OCI-M1 (cell line): ENCODE measurements at places on chromosomes 5 and 9.

GRCh38 chr5:90534922-90535321 is 5.5 kb upstream of the LYSMD3 start:
- DNase-seq, result no peak

- DNase-seq, result no peak
Observed at GRCh38 chr9:109441296-109441695, 56.8 kb downstream of the PTPN3 start.

DNA sequence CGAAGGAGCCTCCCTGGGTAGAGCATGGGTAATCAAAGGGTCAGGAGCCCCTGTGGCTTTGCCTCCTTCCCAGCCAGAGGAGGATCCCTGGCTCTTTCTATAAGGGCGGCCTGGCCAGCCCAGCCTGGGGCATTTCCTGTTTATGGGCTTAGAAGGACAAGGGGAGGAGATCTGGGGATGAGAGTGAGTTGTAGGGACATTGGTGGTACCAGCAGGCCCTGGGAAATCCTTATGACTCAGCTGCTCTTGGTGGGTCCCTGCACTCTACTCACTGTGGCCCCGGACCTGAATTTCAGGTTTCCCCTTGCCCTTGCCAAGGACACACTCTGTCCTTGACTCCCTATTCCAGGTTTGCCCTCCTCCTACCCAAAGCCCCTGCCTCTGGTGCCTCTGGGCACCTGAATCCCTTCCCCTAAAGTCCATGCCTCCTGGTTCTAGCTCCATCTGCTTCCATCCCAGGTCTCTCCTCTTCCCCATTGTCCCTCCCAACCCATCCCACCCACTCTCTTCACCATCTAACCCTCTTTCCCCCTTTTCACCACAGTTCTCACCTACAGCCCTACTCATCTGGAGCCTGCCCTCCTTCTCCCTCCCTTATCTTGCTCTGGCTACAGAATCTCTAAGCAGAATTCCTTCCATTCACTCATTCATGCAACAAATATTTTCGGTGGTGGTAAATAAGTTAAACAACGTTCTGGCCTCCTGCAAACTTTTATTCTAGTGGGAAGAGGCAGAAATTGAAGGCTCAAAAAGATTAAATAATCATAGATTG is 34.9 kb downstream of the PCDH1 start:
- DNase-seq, result no peak

DNA sequence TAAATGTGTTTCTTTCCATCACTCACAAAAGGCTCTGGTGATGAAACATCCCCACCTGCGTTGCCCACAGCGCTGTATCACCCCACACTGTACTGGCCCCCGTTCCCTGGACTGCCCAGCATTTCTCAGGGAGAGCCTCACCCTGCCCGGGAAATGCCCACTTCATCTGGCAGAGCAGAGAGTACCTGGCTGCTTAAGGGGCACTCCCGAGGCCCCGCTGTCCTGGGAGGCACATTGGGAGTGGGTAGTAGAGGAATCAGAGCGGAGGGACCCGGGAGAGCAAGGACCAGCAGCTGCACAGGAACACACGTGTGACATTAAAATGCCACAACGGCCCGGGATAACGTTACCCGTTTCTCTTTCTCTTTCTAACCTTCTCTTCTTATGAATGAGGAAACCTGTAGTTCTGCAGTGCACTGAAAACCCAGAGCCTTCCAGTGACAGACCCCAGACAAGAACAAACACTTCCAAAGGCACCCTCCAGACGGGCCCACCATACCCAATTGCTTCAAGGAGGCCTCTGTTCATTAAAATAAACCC is 110.0 kb downstream of the ROR2 start:
- no peak for DNase-seq

DNA sequence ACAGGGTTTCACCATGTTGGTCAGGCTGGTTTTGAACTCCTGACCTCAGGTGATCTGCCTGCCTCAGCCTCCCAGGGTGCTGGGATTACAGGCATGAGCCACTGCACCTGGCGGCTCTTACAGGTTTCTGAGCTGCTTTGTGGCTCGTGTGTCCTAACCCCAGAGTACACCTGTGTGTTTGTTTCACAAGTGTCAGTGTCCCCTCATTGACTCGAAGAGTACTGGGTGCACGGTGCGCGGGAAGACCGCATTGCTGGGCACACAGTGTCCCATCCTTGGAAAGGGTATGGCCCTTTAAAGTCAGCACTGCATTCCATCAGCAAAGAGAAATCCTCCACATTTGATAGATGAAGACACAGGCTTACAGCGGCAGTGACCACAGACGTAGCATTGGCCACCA is 23.8 kb downstream of the NDST1 start:
- no peak for DNase-seq

- DNase-seq, result no peak
Observed at GRCh38 chr5:142529626-142530278, 156.1 kb downstream of the FGF1 start.
